ENCODE measurements at places on chromosomes 3 and 15.

DNA sequence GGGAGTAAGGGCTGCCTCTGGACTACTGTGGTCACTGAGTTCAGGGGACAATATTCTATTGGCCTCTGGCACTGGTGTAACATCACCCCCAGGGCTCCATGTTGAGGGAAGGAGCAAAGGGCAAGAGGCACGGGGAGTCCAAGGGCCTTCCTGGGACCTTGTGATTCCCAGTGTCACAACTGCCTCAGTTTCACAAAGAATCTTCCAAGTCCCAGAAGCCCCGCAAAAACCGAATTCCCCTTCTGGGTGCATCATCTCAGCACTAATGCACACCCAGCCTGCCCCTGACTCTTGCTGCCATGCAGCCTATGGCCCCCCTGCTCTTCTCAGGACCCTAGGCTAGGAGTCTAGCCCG lies 5.5 kb downstream of the AMOTL2 start:
- DNase-seq: no peak

DNA sequence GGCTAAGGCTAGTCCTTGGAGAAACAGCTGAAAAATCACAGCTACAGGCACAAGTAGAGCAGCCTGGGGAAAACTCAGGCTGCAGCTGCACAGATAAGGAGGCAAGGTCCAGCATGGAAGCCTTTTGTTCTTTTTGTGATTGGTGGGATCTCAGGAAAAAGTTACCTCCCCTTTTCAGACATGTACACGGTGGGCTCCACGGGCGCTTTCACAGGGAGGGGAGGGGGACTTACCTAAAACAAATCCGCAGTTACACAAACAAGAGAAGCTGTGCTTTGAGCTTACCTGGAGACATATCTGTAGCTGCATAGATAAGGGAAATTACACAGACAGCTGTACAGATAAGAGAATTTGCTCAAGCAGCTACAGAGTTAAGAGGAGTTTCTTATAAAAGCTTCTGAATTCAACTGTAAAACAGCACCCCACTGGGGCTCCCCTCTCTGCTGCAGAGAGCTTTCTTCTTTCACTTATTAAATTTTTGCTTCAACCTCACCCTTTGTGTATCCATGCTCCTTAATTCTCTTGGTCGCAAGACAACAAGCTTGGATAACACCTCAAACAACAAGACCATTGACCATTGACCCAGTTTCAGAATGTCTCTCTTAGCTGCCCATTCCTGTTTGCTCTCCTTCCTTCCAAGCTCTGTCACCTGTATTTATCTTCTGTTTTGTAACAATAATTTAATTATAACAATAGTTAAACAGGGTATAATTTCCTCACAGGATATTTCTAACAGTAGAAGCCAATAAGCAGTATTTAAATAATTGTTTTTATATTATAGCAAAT lies 10.9 kb upstream of the CD200 start:
- no peak for DNase-seq

DNA sequence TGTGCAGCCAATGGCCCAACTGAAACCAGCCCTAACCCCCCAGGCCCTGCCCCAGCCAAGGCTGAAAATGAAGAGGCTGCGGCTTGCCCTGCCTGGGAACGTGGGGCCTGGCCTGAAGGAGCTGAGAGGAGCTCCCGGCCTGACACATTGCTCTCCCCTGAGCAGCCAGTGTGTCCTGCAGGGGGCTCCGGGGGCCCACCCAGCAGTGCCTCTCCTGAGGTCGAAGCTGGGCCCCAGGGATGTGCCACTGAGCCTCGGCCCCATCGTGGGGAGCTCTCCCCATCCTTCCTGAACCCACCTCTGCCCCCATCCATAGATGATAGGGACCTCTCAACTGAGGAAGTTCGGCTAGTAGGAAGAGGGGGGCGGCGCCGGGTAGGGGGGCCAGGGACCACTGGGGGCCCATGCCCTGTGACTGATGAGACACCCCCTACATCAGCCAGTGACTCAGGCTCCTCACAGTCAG lies 11.2 kb downstream of the MAP1A start:
- DNase-seq: no peak

GRCh38 chr3:184767377-184767776 lies 44.6 kb upstream of the VPS8 start:
- DNase-seq: no peak

- DNase-seq: no peak
These were observed 418.4 kb downstream of the PDCD6IP start for GRCh38 chr3:34216711-34217335.

DNA sequence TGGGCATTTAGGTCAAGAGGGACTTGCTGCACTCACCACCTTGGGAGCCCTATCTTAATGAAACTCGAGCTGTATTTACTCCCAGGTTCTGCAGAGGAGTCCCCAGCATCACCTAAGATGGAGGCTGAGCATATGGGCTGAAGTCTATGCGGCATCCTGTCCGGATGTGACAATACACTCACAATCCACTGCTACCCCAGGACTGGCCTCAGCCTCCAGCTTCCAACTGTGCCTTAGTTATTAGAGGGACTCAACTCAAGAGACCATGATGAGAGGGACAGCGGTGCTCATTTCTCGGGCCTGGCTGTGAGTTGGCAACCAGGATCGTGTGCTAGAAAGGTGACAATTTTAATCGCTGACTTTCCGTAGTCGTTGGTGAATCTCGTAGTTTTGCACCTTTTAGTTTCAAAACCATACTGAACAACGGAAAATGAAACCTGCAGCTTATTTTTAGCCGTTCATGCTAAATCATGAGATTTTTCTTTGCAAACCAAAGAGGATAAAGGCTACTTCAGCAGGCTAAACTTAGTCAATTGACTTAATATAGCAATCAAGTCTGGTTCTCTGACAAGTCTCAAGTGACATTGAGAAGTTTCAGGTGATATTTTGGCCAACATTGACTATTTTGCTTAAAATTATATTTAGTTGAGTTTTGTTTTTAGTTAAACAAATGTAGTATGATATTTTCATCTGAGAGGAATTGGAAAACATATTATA lies 11.1 kb downstream of the ZBTB38 start:
- DNase-seq: peak; percentile 9

- DNase-seq: no peak
These were observed 361.0 kb downstream of the TAFA4 start for GRCh38 chr3:68571321-68571720.

DNA sequence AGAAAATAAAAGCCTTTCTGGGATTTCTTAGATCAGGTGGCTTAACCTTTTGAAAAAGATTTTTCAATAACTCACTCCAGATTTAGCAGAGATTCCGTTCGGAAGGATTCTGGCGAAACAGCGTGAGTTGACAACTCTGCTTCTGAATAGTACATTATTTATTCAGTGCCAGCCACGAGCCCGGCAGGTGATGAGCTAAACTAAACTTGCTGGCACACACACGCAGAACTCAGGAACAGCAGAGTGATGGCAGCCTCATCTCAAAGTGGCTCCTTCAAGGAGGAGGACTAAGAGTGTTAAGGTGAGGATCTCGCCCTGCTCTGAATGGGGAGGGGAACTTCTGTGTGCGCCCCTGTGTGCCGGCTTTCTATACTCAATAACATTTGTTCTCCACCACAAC lies 114.3 kb downstream of the FAM43A start:
- no peak for DNase-seq

DNA sequence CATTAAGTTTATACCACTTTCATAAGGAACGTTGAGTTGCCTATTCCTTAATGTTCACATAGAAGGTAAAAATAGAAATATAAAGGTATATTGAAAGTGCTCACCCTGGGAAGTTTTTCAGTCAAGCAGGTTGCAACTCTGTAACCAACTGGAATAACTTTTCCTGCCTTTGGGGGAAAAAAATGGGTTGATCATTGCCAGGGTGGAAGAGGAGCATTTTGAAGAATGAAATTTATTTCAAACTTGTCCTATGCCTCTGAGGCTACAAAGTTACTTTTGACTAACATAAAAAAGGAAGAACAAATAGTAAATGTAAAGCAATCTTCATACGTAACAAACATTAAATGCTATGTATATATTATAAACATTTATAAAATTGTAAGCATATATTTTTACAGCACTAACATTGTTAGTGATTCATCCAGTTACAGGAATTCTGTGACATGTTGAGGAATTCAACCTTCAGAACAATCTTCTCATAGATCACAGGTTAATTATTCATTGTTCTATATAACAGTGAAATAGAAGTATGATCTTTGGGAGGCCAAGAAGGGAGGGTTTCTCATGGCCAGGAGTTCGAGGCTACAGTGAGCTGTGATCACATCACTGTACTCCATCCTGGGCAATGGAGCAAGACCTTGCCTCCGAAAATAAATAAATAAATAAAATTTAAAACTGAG lies 13.5 kb downstream of the EFHB start:
- DNase-seq: no peak

DNA sequence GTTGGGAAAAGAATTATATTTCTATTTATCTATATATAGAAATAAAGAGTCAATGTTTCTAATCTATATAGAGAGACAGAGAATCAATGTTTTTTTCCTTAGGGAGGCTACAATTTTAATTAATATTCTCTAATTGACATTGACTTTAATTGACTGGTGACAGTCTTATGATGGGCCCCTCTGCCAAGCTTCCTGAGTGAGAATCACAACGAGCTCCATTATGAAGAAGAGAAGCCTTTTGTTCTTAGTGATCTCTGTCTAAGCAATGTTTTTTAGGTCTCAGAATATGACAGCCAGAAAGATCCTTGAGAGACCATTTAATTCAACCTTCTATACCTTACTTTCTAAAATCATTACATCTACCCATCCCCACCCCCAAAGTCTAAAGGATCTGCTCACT lies 70.9 kb downstream of the IGSF11 start:
- DNase-seq: no peak

DNA sequence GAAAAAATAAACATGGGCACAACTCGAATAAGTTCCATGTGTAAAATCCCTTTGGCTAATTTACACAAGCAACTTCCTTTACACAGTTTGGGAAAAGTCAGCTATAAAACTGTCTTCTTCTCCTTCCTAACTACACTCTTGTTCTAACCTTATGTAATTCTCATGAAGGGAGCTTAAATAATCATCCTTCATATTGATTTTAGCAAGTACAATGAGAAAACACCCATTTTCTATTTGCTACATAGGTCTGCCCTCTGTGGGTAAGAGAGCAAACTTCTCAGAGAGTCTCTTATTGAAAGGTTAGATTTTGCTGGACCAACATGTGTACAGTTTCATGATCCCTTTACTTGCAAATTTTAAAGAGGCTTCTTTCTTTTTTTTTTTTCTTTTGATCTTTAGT lies 398.5 kb downstream of the ROBO1 start:
- no peak for DNase-seq

DNA sequence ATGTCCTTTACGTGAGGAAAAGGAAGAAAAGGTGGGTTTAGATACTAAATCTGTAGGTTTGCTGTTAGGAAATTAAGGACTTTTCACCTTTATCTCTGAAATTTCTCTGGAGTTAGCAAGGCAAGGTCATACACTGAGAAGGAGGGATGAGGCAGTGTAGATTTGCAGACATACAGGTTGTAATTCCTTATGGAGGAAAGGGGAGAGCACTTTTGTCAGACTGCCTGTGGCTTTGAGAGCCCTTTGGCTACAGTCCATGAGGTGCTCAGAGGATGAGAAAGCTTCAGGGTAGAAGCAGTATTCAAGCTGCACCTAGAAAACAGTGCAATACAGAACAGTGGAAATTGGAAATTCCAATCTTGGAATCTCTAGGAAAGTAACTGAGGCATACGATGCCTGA lies 8.3 kb downstream of the RPL14 start:
- no peak for DNase-seq

DNA sequence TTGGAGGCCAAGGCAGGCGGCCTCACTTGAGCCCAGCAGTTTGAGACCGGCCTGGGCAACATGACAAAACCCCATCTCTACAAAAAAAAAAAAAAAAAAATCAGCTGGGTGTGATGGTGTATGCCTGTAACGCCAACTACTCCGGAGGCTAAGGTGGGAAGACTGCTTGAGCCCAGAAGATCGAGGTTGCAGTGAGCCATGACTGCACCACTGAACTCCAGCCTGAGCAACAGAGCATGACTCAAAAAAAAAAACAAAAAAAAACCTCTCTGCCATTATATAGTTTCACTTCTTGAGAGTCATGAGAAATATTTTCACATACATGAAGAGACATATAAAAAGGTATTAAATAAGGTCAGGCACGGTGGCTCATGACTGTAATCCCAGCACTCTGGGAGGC lies 45.9 kb upstream of the CP start:
- no peak for DNase-seq

DNA sequence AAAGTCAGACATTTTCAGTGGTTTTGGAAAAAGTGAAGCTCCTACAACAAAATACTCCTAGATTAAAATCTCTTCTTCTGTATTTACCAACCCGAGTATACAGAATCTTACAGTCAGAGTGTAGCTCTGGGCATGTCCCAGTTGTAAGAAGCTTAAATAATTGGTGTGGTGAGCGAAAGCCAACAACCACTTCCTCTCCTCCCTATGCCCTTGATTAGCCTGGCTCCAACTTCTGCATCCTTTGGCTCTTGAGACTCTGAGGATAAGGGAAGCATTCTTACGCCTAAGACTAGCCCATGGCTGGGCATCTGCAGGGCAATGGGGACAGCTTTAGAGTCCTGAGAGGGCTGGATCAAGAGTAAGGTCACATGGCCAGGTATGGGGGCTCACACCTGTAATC lies 25.5 kb downstream of the RFT1 start:
- DNase-seq: no peak

DNA sequence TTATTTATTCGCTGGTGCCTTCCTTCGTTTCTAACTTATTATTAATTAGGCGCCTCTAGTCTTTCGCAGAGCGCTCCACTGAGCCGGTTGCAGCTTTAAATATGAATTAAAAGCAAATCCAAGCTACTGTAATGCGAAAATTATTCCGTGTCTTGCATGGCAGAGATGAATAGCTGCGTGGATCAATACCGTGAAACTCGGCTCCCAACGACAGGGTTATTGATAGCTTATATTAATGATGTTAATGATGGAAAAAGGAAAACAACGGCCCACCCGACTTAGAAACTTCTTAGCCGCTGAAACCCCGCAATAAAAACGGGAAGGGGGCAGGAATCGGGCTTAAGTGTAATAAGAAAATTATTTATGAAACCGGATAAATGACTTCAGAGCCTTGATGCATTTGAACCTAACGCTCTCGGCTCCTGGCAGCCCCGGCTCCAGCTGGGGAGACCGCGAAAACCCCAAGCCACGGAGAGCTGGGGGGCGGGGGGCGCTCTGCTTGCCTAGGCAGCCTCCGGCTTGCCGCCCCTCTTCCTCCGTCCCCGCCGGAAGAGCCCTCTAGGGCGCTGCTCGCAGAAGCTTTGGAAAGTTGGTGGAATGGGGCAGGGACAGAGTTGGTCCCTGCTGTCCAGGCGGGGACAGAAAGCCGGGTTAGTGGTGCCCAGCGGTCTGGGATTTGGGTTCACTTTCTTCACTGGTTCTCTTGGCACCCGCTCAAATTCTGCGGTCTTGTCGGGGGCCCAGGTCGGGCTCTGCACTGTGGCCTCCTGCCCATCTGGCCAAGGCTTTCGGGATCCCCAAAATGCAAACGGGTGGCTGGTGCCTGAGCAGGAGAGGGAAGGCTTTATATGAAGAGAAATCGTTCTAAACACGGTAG lies 7.7 kb upstream of the ONECUT1 start:
- no peak for DNase-seq

DNA sequence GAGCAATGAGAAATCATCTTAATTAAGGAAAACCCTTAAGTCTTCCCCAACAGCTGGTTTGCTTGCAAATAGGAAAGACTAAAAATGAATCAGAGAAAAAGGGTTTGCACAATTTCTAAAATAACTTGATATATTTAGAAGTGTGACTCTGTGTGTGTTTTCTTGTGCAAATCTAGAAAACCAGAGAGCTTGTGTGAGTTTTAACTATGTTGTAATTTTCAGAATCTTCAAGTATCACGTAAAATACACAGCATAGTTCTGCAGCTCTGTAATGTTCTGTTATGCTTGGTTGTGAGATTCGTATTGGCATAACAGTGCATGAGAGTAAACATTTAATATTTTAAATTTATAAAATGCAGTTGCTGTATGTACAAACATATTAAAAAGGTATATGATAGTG lies 74.7 kb upstream of the GAP43 start:
- DNase-seq: no peak

Measured in CD4-positive, alpha-beta T cell (primary cell).